ENCODE measurements at places on chromosomes 7 and 10.
A peak's percentile ranks its signal among the peaks of the same experiment; 100 is the strongest.

DNA sequence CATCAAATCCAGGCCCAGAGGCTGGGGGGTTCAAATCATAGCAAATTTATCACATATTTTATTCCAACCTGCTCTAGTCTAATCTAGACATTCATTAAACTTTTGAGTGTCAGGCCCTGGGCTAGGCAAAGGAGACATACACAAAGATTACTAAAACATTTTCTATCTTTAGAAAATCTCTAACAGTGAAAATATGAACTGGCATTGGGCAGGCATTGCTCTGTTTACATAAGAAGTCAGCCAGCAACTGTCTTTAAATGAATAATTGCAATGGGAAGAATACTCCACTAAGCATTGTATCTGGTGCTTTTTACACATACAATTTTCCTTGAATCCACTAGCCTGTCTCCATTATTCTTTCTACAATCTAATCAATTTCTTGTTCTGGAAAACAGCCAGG, 222.5 kb upstream of the LRRN3 start:
- DNase-seq = no peak

- no peak for DNase-seq
These were observed at the start of gene PIK3CG for GRCh38 chr7:106865130-106866041. Gene PIK3CG (plus strand): TSS chr7:106865282. CDS start chr7:106867562, 2,280 bp downstream.

DNA sequence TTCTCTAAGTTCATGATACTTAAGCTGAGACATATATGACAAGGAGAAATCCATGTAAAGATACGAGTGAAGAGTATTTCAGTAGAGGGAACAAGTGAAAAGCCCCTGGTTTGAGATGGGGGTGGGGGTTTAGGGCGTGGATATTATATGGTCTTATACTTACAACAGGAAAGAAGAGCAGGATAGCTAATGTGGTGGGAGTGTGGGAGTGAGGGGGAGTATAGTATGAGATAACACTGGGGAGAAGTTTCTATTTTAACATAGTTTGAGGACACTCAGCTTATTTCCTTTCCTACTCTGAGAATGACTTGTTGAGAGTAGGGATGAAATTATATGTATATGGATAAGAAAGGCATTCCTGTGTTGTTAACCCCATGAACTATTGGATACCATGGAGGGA, 36.5 kb downstream of the MCU start:
- no peak for DNase-seq

GRCh38 chr7:489876-490275, 29.8 kb downstream of the PDGFA start:
- DNase-seq = no peak

- no peak for DNase-seq
These were observed 80.6 kb upstream of the TBX20 start for GRCh38 chr7:35334506-35334905.

DNA sequence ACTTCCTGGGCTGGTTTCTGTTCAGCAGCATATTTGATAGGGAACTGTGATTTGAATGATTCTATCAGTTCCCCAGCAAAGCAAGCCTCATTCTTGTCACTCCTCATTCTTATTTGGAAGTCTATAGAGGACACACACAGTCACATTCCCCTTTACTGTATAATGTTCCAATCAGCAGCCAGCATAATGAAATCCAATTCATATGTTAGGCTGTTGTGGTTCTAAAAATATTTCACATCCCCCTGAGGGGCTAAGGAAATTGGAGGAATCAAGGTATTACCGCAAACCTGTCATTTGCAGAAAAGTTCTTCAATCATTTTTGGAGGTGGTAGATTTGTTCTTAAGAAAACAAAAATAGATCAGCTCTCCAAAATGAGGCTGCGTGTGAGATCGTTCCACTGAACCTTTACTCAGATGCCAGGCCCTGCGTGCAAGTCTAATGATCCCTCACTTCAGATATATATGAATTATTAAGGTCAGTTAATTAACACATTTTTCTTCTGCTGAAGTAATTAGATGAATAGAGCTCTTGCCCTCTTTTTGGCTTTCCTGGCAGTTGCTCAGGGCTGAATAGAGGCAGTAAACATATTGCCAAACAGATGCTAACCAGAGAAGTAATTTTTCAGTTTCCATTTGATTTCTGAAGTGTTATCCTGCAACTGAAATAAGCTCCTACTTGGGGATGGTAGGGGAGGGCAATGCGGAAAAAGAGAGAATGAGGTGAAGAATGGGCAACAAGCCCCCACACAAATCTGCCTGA, 31.8 kb downstream of the LSMEM1 start:
- no peak for DNase-seq

- peak; percentile 65 for DNase-seq
These were observed 27.7 kb upstream of the DNAAF5 start for GRCh38 chr7:698515-699475.

DNA sequence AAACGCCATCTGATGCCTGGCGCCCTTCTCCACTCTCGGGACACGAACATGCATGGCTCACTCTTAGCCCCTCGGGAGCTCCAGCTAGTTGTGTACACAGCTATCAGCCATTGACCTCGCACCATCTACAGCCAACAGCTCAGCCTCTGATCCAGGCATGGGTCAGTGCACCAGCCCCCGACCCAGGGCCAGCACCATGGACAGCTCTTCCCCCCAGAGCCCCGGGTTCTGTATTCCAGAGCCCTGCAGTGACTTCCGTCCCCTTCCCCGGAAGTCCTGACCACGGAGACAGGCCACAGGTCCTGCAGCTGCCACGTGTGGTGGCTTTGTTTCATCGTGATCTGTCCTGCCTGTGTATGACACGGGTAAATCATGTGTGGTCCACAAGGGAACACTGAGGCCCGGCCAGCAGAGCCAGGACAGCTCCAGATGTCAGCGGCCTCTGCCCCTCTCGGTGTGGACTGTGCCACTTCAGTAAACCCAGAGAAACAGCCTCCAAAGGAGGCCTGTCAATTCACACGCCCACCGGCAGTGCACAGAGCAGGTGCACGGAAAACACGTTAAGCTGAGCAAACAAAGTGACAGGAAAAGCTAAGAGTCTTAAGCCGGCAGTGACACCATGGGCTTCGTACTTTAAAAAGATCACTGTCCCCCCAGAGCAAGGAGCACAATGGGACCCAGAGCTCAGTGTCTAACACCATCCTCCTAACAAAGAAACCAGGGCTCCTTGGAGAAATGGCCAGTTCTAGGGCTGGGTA, 13.0 kb downstream of the STK32C start:
- peak; percentile 58 for DNase-seq

- DNase-seq = no peak
These were observed 56.4 kb downstream of the KIF5B start for GRCh38 chr10:31999836-32000235.

- DNase-seq = no peak
These were observed 48.7 kb downstream of the EPC1 start for GRCh38 chr10:32298075-32298812.

DNA sequence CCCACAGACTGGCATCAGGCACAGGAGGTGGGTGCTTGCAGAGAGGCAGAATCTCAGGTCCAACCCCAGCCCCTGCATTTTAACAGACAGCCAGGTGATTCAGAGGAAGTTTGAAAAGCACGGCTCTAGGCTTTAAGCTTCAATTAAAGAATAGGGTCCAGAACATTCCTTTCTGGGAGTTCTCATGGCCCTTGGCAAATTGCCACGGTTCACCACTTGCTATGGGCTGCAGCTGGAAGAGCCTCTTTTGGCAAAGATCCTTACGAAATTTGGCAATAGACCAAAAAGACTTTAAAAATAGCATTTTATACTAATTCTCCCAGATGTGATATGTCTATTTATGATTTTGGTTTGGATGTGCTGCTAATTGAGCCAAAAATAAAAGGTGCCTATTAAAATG, 148.1 kb downstream of the ITGA8 start:
- DNase-seq = no peak

DNA sequence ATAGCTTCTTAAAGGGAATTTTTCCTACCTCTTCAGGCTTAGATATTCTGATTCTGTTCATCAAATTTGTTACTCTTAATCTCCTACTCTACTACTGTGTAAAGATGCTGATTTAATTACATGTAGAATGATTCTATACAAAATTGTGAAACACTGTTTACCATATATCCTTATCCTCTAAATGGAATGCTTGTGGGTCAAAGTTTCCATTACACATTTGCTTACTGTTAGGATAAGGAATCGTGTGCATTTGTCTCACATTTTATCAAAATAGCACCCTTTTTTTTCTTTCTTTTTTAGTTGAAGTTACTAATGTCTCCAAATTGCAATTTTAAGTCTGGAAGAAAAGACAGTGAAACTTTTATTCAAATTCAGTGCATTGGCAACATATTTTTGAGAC, 65.3 kb downstream of the TFEC start:
- DNase-seq = no peak

- no peak for DNase-seq
These were observed 19.0 kb downstream of the SOSTDC1 start for GRCh38 chr7:16446508-16446907.

- no peak for DNase-seq
These were observed 91.4 kb upstream of the CCDC71L start for GRCh38 chr7:106752367-106752766.

DNA sequence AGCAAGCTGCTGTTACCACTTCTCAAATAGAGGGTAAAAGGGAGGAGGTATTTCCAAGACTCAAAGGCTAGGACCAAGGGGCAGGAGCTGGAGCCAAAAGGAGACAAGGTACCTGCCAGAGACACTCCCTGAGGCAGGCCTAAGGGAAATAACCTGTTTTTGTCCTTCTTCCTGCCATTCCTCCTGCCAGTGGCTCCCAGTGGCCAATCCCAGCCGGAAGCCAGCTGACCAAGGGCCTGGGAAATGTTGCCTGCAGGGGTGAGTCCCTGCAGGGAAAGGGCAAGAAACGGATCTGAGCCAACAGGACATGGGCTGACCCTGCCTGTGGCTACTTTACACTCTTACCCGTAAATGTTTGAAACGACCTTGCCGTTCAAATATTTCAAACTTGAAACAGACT, 3.5 kb downstream of the CYTH3 start:
- DNase-seq = no peak

- DNase-seq = no peak
These were observed 34.0 kb downstream of the C7orf25 start for GRCh38 chr7:42877862-42878261.

DNA sequence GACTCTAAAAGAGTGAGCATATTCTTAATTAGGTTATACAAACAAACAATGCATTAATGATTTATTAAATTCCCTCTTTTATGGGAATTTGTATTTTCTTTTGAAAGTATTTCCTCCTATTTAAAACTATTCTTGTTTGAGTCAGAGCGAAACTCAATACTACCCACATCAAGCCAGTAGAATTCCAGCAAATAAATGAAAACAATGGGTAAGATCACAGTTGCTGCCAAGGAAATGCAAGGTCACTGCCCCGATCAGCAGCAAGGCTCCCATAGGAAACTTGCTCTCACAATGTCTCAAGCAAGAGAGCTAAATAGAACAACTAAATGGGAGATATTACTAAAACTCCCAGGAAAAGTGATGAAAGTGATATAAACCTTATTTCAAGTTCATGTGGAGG, 206.3 kb downstream of the THSD7A start:
- no peak for DNase-seq

DNA sequence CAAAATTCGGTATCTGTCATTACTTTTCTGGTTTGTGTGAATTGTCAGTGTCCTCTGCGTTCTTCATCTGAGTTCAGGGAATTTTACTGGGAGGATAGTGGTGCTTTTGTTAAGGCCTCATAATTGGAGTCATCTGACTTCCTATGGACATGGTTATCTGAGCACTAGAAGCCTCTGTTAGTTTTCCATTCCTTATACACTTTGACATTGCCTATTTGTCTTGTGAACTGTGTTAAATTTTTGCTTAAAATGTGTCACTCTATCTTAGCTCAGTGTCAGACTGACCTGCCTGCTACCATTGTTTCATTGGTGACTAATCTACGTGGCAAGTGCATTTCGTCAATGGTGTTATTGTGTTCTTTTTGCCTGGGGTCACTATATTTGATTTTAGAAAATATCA, 253.3 kb downstream of the SEMA3A start:
- DNase-seq = no peak

DNA sequence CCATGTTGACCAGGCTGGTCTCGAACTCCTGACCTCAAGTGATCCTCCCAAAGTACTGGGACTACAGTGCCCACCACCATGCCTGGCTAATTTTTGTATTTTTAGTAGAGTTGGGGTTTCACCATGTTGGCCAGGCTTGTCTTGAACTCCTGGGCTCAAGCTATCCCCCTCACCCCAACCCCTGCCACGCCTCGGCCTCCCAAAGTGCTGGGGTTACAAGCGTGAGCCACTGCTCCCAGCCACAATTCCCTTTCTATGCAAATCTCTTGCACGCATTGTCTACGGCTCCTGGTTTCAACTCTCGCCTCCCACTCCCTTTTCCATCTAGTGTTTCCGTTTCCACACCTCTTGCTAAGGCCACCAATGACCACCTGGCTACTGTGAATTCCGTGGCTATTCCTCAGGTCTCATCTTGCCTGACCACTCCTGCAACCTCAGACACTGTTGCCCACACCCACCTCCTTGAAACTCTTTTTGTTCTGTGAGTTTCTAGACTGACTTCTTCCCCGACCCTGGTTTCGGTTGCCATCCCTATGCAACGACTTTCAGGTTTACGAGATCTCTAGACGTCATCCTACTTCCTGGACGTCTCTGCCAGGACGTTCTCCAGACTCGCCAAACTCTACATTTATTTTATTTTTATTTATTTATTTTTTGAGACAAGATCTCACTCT, 3.4 kb downstream of the CLDN3 start:
- DNase-seq = no peak

- no peak for DNase-seq
These were observed 25.6 kb upstream of the PLEKHA1 start for GRCh38 chr10:122348935-122349361.

GRCh38 chr7:46524350-46524749, 603.3 kb upstream of the IGFBP3 start:
- no peak for DNase-seq

DNA sequence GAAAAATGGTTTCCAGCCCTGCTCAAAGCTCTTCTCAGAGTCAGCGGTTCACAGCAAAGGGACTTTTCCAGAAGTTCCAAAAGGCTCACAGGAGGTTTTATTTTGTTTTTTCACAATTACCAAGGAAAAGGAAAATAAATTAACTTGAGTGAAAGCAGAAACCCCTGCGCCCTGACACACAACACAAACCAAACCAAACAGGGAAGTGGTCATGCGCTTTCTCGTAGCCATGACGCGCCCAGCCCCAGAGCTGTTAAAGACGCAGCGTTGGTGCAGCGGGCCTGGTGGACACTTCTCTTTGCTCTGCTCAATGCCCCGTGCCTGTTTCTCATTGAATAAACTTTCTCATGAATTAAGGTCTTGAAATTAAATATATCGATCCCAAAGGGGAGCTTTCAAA, 134.4 kb upstream of the LYZL2 start:
- no peak for DNase-seq

GRCh38 chr7:77415476-77415822, 700 bp downstream of the GSAP start:
- DNase-seq = no peak

DNA sequence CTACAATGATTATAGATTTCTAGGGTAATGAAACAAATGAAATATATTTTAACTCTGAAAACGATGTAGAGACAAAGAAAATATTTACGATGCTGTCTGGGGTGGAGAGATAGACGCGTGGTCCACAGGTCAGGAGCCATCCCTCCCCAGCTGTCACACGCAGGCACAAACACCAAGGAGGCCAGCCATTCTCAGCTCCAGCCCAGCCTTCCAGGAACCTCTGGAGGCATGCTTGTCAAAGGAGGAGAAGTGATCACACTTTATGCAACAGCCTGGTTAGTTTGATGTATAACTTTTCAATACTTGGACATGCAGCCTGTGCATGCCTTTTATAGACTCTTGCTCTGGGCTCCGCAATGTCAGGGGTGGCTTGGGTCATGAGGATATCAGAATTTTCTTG, 391.5 kb upstream of the MGMT start:
- no peak for DNase-seq

Measured in K562 (cell line).